ENCODE measurements at places on chromosomes 7 and 10.
A peak's percentile ranks its signal among the peaks of the same experiment; 100 is the strongest.

GRCh38 chr7:56051339-56052191, at the start of the genes CCT6A and PSPH:
TSS of gene CCT6A (plus strand) at chr7:56051765. CDS start at chr7:56051849, 84 bp downstream.
TSS of gene PSPH (minus strand) at chr7:56051444. CDS start at chr7:56021212, 30,232 bp downstream.
- DNase-seq: peak; percentile 99

DNA sequence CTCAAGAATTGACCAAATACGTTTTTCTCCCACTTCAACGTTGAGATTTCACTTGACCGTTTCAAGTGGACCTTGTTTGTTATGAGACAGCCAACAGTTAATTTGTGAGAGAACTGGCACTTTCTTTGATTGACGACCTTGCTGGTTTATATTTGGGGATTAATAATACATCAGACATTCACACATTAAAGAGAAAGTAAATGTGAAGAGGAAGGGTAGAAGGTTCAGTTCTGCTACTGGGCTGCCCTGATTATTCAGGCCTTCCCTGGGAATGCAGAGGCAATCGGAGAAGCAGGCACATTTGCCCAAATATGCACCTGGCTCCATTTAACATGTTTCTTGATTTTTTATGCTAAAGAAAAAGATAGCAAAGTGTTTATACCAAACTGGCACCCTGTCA, 114.1 kb downstream of the POU6F2 start:
- no peak for DNase-seq

DNA sequence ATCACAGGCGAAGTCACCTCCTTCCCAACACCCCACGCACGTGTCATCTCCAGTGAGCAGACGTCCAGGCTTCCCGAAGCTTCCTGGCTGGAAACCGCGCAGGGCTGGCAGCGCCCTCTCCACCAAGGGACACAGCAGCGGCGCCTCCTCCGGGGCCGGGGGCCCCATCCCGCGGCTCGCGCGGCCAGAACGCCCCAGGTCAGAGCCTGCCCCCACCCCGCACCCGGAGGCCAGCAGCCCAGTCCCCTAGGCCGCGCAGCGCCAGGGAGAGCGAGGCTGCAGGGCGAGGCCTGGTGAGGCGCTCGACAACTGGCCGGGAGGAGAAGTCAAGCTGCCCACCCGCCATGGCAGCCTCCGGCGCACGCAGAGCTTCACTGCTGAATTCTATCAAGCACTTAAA, 247.0 kb downstream of the SEMA3D start:
- no peak for DNase-seq

GRCh38 chr10:59754951-59755350, 1.7 kb upstream of the MRLN start:
- DNase-seq: no peak

DNA sequence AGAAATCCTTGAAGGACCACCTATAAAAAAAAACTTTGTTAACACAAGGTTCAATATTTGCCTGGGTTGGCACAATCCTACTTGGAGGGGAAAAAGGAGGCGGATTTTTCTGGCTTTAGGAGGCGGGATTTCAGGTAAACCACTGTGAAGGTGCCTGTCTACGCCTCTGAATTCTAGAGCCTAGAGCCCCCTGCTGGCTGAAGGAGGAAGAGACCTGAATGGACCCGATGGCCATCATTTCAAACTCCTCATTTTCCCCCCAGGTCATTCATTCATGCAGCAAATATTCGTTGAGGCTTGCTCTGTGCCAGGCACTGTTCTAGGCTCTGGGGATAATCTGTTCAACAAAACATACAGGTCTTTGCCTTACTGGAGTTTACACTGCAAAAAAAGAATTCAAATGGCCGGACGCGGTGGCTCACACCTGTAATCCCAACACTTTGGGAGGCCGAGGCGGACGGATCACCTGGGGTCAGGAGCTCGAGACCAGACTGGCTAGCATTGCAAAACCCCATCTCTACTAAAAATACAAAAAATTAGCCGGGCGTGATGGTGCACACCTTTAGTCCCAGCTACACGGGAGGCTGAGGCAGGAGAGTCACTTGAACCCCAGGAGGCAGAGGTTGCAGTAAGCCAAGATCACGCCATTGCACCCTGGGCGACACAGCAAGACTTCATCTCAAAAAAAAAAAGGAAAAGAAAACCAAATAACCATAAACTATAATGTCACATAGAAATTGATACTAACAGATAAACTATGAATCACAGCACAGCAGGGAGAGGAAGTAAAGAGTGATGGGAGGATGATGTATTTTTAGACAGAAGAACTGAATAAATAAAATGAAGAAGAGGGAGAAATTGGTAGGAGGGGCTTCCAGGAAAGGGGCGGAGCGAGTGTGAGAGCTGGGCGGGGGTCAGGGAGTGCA, 90.1 kb upstream of the NFE2L3 start:
- DNase-seq: peak; percentile 87

- no peak for DNase-seq
These were observed 27.9 kb downstream of the MYPN start for GRCh38 chr10:68137171-68137570.

GRCh38 chr7:88597941-88598425, 161.5 kb upstream of the ZNF804B start:
- no peak for DNase-seq

DNA sequence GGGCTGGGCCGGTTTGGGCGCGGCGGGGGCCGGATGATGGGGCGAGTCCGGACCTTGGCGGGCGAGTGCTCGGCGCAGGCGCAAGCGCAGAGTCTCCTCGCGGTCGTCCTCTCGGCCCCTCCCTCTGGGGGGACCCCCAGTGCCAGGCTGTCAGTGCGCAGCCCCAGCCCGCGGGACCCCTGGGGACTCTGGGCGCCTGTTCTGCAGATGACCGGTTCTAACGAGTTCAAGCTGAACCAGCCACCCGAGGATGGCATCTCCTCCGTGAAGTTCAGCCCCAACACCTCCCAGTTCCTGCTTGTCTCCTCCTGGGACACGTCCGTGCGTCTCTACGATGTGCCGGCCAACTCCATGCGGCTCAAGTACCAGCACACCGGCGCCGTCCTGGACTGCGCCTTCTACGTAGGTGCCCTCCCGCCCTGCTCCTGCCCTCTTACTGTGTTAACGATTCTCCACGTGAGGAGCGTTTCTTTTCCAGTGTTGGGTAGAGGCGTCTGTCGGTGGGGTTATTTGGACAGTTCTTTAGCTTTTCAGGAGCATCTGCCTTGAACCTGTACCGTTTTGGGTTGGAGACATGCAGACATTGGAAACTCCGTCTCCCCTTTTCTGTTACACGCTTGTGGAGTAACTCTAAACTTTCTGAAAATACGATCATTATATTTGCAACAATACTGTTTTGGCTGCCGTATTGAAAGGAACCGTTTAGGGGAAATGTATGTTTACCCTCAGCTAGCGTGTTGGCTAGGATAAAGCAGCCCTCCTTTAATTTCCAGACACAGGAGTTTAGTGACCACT, 706 bp downstream of the BUB3 start:
- DNase-seq: peak; percentile 5

GRCh38 chr10:21078410-21079329, 181.6 kb upstream of the NEBL start:
- DNase-seq: peak; percentile 49
